ENCODE measurements at places on chromosomes 12 and 14. TPM values are rescaled to one million over a fixed set of nuclear protein-coding genes. Genes with fewer than 3 reads are reported as not detected.

DNA sequence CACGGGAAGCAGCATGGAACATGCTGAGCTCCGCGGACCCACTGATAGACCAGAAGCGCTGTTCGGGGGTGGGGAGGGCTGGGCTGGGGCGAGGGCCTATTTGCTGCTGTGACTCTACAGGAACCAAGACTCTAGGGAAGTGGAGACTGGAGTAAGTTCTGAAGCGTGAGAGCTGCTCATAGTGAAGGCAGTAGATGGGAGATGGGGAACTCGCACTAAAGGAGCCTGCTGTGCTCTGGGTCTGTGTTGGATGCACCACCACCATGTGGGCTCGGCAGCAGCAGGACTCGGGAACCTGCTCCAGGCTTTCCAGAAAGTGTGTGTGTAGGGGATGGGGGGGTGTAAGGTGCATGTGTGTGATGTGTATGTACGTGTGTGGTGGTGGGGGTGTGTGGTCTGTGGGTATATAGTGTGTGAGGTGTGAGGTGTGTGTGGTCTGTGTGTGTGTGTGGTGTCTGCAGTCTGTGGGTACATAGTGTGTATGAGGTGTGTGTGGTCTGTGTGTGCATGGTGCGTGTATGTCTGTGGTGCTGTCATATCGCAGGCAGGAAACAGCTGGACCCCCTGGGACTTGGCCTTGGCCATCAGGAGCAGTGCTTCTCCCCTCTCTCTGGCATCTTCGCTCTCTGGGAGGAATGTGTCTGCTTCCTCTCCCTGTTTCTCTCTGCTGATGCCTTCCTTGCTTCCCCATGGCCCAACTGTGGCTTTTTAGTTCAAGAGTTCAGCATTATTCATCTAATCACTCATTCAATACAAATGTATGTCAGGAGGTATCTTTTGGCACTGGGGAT, 378.9 kb downstream of the FUT8 start:
- no peak for DNase-seq

DNA sequence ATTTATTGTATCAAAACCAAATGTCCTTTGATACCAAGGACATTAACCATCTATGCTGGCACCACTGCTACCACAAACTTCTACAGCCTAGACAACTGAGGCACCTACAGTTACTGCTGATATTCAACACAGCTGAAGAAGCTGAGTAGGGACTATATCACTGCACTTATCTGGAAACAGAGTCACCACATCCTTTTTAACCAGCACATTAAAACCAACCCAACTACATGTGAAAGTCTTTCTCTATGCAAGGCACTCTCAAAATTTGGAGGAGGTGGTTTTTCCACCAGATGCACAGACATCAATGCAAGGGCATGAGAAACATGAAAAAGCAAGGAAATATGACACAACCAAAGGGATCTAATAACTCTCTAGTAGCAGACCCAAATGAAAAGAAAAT, 7.7 kb upstream of the SFSWAP start:
- no peak for DNase-seq

- peak; percentile 22 for DNase-seq
These were observed 6.6 kb downstream of the IL31 start for GRCh38 chr12:122167356-122167925.

The A2M gene
- 2,807 TPM for total RNA-seq

GRCh38 chr12:45464699-45465098, 248.8 kb downstream of the ANO6 start:
- no peak for DNase-seq

DNA sequence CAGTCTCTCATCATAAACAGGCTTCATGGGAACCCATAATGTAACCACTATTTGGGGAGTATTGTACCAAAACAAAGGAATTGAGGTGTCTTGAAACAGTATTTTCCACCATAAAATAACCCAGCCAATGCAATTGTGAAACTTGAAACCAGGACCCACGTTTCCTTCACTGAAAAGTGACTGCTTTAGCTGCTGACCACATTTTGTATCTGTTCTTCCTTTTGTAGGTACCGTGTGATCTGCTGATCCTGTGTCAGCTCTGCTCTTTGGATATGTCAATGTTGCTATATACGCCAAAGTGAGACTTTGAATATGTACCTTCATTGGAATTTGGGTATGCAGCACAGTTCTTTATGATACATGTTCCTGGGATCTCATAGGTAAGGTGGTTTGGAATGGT, 95.1 kb upstream of the CNTN1 start:
- DNase-seq: no peak

DNA sequence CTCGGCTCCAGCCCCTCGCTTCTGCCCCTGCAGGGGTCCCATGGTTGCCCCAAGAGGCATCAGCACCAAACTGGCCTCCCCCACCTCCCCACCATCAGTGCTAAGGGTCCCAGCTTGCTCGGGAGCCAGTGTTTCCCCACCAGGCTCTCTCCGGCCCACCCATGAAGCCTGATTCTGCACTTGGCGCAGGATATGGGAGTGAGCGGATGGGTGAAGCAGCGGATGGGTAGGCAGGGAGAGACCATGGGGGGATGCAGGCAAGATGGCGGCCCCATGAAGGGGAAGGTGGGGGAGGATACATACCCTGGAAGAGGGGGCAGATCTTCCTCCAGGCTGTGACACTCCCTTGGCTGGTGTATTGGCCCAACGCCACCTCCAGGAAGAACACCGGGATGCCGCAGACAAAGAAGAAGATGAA, 9.7 kb downstream of the SLC6A12 start:
- no peak for DNase-seq

- DNase-seq: no peak
These were observed 11.9 kb upstream of the SLC2A13 start for GRCh38 chr12:40117818-40118217.

DNA sequence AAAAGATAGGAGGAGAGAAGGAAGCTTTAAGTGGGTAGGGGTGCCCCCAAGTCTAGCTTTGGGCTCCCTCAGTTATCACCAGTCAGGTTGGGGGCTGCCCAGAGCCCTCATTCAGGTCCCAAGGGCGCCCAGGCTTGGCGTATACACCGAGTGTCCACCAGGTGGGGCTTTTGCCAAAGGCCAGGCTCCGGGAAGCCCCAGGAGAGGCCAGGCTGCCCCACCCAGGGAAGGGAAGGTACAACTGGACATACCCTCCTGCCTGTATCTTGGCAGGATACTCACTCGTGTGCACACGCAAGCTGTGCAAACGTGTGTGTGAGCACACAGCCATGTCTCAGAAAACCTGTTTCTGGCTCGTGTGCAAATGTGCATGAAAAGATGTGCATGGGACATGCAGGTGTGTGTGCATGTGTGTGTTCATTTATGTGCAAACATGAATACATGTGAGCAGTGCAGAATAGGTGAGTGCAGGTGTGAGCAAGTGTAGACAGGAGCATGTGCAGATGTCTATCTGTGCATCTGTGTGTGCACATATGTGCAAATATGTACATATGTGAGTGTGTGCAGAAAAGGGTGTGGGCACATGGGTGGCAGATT, 103.9 kb upstream of the MYL2 start:
- peak; percentile 44 for DNase-seq

The HOXC10 gene
- not detected for total RNA-seq

The TSPAN19 gene
- not detected for total RNA-seq

DNA sequence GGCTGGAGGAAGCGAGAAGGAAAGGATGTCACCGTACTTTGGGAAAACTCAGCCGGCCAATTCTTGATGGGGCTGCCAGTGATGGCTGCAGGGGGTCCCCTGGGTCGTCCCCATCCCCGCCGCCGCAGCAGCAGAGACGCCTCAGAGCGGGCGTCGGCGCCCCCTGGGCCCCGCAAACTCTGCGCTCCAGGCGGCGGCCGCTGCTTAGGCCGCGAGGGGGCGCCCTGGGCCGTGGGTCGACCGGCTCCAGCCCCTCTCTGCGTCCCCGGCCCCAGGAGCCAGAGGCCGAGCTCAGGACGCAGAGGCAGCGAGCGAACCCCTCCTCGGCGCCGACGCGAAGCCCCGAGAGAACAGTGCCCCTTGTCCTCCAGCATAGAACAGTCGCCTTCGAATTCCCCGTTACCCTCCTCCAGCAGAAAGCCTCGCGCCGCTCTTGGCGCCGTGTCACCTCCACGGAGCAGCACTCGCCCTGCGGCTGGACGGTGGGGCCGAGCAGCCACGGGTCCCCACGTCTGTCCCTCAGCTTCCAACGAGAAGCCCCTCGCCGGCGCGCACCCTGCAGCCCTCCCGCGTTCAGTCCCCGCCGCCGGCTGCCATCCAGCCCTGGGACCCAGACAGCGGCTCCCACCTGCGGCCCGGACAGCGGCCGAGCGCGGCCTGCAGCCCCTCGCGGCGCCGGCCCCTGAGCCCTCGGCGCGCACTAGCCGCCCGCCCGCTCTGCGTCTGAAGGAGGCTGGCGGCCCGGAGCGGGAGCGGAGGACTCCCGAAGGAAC, 106.6 kb downstream of the PRICKLE1 start:
- DNase-seq: peak; percentile 24

- DNase-seq: no peak
These were observed 57.5 kb downstream of the MSRB3 start for GRCh38 chr12:65335981-65336380.

The PITPNM2 gene
- total RNA-seq: 4.2 TPM

The KRT71 gene
- total RNA-seq: not detected

GRCh38 chr14:23079716-23080115, 15.2 kb downstream of the ACIN1 start:
- DNase-seq: no peak

The DDIT3 gene
- 17.5 TPM for total RNA-seq

The RAB15 gene
- 17.2 TPM for total RNA-seq

GRCh38 chr14:106062502-106063272, 536.3 kb downstream of the TMEM121 start:
- DNase-seq: no peak

DNA sequence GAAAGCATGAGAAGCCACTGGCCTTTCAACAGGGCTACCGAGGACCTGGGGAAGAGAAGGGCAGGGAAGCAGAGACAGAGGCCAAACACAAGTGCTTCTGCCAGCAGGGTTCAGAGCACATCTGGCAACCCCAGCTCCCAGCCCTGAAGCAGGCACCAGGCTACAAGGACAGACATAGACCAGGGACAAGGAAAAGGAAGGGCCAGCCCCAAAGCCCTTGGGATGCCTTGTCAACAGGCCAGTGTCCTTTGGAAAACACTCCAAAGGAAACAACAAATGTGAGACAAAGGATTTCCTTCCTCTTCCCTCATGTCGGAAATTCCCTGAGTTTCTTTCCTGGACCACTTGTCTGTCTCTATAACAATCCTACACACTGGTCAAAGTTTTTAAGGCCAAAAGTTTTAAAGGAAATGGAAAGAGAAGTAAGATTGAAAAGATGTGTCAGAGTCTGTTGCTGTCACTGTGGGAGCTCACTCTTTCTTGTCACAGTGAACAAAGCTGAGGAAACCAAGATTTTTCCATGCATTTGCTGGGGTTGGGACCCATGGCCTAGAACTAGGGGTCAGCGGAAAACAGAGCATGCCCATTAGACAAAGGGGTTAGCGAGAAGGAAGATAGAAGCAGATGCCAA, 59.4 kb downstream of the TTC9 start:
- DNase-seq: no peak

GRCh38 chr14:76465664-76466063, 89.7 kb downstream of the ESRRB start:
- DNase-seq: no peak

The INSM2 gene
- total RNA-seq: not detected

DNA sequence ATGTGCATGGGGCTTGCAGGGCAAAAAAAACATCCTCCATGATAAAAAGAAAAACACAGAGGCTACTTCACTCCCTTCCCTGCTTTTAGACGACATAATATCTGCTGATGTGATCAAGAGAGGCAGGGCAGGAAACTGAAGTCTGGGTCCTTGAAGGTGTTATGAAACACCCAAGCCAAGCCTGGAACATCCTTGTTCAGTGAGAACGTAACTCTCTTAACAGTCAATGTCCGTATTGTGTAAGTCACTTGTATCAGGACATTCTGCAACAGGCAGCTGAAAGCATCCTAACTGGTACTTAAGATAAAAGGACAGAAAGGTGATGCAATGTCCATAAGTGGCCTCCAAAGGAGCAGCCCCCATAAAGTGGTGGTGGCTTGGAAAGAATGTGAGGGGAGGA, 20.0 kb downstream of the KCNK10 start:
- no peak for DNase-seq

The PCNX4 gene
- total RNA-seq: 30.0 TPM

The CLEC6A gene
- total RNA-seq: not detected

The RHEBL1 gene
- total RNA-seq: 1.4 TPM

DNA sequence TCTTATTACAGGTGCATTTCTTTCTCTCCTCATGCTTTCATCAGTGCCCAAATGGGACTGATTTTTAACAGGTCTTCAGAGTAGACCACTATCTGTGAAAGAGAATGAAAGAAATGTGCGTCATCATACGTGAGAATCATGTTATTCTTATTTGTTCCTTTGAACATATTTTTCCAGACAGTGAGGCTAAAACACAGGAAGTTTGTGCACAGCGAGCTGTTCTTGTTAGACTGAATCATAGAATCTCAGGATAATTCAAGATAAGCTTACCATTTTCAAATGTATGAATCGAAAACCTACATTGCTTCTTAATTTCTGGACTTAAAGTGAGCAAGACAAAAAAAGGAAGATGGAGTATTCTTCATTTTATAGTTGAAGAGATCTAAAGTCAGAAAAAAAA, 383.1 kb downstream of the EGLN3 start:
- no peak for DNase-seq

- DNase-seq: peak; percentile 54
These were observed 17.8 kb upstream of the HDAC7 start for GRCh38 chr12:47837190-47838171.

GRCh38 chr12:112303004-112303403, 79.2 kb downstream of the HECTD4 start:
- DNase-seq: no peak

DNA sequence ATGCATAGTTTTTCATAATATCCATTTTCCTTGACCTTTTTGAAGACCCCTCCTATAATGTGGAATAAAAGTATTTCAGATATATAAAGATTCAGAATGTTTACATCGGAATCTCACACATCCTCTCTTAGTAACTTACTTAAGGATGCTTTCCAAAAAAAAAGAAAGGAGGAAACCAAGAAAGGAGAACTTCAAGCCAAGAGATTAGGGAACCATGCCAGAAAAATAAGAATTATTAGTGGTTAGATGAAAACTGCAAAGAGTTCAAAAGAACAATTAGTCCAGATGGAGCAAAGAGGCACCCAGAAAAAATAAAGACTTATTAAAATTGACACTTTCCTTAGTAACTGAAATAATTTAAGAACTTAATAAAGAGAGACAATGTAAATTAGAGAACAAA, 179.2 kb downstream of the DUSP6 start:
- no peak for DNase-seq

DNA sequence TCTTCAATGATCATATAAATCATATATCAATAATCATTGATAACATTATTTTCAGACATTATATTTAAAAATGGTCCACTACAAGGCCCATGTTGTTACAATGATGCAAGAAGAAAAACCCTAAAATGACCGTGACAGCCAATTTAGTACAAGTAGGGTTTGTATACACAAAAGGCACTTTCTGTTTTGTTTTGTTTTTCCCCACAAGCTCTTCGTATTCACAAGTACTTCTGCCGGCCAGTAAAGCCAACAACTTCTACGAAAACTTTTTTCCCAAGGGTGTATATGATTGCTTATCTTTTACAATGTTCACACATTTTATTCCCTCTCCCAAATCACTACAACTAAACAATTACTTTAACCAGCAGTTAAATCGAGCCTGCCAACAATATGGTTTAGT, 9.6 kb downstream of the PTPRB start:
- DNase-seq: no peak

Measured in HepG2 (cell line).